ENCODE measurements at places on chromosomes 4 and X.

DNA sequence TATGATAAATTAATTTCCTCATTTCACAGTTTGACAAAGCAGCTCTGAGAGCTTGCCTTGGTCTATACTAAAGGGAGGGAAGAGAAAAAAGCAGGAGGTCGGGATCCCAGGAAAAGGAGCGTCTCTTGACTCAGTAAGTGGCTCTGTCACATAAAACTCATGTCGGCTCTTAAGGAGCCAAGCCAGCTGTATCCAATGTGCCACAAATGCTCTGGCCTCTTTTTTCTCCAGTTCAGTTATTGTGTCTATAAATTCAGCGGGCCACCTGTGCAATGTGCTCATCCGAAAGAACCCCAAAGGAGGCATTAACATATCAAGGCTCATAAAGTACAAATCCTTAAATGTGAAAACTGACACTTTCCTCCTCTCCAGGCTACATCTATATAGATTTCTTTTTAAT, 337.7 kb upstream of the FAM241A start:
- no peak for DNase-seq

GRCh38 chrX:38919202-38919601, 117.9 kb downstream of the MID1IP1 start:
- no peak for DNase-seq

GRCh38 chr4:144355811-144356757, 215.6 kb upstream of the GYPA start:
- DNase-seq: peak; percentile 97

DNA sequence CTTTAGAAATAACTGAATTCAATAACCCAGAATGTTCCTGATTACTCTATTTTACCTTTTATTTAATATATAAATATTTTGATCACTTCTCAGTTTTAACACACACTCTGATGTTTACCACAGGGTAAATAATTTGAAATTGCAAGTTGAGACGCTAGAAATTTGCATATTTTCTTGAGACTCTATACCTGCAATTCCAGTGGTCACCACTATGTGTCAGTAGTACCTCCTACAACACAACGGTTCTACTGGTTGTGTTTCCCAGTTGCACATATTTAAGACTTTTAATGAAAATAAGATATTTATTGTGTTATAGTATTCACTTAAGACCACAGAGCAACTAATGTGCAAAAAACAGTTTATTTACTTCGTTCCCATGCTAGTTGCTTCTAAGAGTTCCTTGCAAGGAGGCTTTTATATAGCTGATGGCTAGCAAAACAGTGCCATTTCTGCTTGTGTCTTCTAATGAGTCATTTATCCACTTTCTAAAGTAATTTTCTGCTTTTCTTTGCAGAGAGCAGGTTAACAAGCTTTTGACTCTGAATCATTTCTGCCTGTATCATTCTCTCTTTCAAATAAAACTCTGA, 98.9 kb upstream of the PDLIM3 start:
- no peak for DNase-seq

DNA sequence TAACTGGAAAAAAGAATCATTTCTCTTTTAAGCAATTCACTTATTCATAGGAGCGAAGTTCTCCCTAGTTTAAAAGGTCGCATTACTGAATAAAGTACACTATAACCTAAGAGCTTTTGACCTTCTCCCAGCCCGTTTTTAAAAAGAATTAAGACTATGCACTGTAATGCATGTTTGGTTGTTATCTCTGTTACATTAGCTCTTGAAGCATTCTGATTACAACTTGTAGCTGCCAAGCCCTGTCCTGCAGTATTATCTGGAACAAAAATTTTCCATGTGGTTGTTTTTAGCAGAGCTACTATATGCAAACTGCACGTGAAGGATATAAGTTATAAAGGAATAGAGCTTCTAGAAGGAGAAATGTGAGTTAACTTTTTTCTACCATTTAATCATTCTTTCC, 8.1 kb downstream of the GAB1 start:
- no peak for DNase-seq

DNA sequence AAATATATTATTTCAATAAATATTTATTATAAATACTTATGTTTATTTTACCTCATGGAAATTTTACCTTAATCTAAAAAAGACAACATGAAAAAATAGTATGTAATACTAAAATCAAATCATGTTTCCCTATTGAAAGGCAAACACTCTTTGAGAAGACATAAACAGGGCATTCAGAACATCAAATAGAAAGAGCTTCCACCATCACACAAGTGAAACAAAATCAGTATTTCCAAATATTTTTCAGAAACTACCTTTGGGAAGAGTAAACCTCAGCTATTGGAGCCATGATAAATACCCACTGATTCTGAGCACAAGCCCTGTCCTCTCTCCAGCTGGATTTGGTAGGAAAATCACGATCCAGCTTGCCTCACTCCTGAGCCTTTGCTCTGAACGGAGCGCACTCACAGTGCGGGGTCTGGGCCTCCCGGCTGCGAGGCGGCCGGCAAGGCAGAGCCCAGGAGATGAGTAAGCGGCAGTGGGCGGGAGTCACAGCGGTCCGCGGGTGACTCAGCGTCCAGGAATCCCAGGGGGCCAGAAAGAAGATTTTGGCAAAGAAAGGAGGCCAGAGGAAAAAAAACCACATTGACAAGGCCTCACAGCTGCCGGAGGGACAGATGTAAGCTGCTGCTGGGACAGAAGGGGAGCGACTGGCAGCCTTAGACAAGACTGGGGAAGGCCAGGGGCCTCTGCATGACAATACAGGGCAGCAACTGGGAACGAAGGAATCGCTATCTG, 14.7 kb upstream of the ANXA5 start:
- peak; percentile 80 for DNase-seq

DNA sequence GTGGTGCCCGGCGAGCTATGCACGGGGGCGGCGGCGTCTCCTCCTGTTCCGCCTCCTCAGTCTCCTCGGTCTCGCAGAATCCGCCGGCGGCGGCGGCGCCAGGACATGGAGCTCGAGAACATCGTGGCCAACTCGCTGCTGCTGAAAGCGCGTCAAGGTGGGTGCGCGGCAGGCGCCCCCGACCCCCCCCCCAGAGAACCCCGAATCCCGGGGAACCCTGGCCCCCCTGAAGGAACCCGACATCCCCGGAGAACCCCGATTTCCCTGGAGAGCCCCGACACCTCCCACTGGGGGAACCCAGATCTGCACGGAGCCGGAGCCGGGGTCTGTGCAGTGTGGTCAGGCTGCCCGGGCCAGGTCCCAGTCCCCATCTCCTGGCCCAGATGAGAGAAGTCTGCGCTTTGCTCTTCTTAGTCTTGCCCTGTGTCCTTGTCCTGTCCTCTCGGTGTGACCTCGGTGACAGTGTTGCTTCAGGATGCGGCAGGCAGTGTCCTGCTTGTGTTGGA, 648 bp downstream of the GRK4 start:
- no peak for DNase-seq

- DNase-seq: no peak
Measured at GRCh38 chr4:114132830-114133229, 153.4 kb upstream of the ARSJ start.

DNA sequence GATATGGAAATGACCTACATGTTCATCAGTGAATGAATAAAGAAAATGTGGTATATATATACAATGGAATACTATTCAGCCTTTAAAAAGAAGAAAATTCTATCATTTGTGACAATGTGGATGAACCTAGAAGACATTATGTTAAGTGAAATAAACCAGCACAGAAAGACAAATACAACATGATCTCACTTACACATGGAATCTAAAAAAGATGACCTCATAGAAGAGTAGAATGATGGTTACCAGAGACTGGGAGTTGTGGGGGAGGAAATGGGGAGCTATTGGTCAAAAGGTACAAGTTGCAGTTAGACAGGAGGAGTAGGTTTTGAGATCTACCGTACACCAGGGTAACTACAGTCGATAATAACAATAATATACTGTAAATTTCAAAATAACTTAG, 51.5 kb downstream of the WNK3 start:
- no peak for DNase-seq

DNA sequence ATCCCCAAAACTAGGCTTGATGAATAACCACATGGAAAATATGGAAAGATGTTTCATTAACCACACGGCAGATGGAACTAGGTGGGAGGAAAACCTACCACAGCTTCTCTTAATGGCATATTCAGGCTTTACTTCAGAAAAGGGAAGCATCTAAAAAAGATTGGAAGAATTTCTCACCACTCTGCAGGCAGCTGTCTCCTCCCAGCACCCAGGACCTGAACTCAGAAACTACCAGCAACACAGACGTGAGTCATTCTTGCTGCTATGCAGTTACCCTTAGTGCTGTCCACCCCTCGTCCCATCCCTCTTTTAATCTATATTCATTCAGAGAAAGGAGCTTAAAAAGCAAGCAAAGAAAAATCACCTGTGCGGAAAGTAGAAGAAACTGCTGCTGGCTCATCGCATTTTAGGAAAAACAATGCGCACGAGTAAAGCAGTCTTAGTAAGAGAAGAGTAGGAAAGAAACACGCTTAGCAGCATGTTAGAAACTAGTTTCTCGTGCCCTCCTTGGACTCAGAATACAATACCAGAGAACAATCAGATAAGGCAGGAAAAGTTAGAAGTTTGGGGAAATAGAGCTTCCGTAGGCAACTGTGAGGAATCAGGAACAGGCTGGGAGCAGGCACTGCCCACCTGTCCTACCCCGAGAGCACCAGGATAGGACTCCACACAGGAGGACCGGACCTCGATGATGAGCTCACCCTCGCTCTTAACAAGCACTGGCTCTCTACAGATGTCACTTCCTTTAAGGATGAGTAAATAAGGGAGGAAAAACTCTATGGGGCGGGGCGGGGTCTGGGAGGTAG, 48.1 kb upstream of the ENPP6 start:
- DNase-seq: no peak

DNA sequence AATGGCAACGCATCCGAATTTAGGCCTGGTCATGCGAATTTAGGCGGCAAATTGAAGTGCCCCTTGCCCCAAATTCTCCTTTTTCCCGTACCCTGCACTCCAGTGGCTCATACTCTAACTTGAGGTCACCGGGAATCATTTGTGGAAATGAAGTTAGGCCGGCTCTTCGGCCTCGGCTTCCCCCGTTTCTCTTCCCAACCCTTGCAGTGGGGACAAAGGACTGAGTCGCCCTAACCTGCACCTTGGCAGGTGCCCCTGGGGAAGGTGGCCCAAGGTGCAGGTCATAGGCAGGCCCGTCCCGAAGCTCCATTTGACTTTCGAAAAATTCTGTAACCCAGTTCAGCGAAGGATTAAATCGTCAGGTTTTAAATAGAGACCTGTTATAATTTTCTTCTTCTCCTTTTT, 811 bp downstream of the SRD5A3 start:
- no peak for DNase-seq

DNA sequence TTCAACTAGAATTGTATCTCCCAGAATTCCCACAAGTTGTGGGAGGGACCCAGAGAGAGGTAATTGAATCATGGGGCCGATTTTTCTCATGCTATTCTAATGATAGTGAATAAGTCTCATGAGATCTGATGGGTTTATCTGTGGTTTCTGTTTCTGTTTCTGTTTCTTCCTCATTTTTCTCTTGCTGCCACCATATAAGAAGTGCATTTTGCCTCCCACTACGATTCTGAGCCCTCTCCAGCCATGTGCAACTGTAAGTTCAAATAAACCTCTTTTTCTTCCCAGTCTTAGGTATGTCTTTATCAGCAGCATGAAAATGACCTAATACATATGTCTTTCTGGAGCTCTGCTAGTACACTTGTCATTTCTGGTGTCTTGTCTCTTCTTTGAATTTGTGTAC, 22.1 kb upstream of the OR13H1 start:
- no peak for DNase-seq

GRCh38 chr4:37836274-37836673, 9.8 kb downstream of the PGM2 start:
- DNase-seq: no peak

- no peak for DNase-seq
Measured at GRCh38 chr4:1576304-1576960, 107.7 kb downstream of the FAM53A start.

DNA sequence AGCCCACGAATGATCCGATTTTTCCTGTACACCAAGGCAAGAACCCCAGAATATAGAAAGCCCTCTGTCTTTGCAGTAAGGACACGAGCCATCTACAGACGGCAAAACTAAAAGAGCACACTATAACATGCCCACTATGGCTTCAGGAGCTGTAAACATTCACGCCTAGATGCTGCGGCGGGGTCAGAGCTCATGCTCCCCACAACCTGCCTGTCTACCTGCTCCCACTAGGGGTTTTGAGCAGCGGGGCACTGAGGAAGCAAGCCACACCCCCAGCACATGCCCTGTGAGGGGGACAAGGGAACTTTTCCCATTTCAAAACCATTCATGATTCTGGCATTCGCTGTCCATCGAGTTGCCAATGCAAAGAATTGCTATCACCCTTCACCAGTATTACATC, 144.8 kb downstream of the PAPSS1 start:
- no peak for DNase-seq

DNA sequence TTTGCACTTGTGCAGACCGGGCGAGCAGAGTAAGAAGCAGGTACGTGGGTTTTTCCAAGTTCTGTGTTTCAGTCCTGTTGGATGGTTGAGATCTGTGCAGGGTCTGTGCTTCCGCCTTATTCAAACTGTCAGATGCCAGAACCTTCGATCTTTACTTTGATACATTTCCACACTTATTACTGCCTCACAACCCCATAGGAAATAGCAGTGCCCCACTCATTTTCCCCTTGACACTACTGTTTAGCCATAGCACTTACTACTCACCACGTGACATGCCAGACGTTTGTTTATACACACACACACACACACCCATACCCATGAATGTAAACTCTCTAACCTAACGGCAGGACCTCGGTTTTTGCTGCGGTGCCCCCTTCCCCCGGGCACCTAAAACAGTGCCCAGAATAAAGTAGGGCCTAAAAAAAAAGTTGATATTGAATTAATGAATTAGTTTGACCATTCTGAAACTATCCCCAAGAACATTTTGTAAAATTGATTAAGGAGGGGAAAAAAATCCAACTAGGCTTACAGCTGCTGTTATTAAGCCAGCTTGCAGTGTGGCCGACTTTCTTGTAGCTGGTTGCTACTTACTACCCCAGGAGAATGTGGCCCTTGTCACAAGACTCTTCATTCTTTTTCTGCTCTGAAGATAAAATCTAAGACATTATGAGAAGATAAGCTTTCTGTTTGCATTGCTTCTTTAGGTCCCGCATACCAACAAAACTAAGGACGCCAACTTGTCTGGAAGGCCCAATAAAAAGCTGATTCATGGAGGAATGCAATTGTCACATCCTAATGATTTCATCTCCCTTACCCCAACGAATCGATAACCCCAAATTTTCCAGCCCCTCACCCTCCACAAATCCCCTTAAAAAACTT, 704 bp upstream of the SEPSECS start:
- no peak for DNase-seq

DNA sequence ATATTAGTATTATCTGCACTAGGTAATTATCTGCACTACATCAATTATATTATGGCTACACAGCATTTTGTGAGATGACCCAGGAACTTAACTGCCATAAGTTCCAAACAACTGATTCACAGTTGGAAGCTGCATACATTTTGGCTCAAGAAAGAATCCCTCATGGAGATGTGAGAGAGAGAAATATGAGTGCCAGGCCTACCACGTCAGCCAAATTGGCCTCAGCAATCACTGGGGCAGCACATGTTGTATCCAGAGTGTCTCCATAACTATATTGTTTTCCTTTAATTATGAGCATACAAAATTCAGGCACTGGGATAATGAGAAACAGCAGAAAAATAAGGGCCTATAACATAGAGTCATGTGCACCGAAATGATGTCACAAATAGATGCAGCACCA, 174.2 kb upstream of the DMD start:
- DNase-seq: no peak
